ENCODE measurements at places on chromosomes 5 and 9.

DNA sequence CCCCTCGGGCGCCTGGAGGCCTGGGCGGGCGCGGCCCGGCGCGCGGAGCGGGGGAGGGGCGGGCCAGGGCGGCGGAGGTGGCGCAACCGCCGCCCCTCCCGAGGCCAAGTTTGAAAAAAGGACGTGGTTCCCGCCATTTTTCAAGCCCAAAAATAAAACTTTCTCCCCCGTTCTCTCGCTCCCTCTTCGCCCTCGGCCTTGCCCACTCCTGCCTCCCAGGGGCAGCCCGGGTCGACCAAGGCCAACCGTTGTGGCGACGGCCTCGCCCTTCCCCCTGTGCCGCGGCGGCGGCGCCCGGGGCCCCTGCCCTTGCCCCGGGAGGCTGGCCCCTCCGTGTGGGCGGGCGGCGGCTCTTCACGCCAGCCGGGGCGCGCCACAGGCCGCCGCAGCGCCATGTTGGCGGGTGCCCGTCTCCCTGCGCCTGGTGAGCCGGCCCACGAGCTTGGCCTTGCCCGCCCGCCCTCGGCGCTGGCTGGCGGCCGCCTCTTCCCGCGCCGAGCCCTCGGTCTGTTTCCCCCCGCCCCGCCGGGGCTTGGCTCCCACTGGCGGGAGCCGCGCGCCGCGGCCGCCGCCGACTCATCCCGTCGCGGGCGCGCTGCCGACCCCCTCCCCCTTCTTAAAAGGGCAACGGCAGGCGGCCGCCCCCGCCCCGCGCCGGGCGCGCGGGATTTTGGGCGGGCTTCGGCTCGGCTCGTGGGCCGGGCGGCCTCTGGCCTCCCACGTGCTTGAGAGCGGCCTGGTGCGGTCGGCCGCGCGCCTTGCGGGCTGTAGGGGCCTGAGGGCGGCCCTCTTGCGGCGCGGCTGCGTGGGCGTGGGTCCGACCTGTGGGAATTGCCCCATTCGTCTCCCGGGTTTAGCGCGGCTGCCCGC is 1.3 kb downstream of the ANP32B start:
- DNase-seq = peak; percentile 84
- H3K27me3 ChIP-seq = no peaks in the 10 kb centered on the region
- peak overlapping the region; percentile 54 for H3K4me3 ChIP-seq
- H3K4me1 ChIP-seq = no peaks in the 10 kb centered on the region

GRCh38 chr9:69086312-69086711 is 50.8 kb downstream of the FXN start:
- H3K4me1 ChIP-seq = no peaks in the 10 kb centered on the region
- no peak for DNase-seq
- no peaks in the 10 kb centered on the region for H3K36me3 ChIP-seq
- no peak overlapping the region for H3K4me3 ChIP-seq
- H3K27ac ChIP-seq = no peak overlapping the region

GRCh38 chr9:86407022-86407421 is 52.8 kb upstream of the TUT7 start:
- no peaks in the 10 kb centered on the region for H3K27me3 ChIP-seq
- H3K36me3 ChIP-seq = no peaks in the 10 kb centered on the region
- no peaks in the 10 kb centered on the region for H3K4me1 ChIP-seq
- DNase-seq = peak; percentile 26
- peak overlapping the region; percentile 73 for H3K27ac ChIP-seq

DNA sequence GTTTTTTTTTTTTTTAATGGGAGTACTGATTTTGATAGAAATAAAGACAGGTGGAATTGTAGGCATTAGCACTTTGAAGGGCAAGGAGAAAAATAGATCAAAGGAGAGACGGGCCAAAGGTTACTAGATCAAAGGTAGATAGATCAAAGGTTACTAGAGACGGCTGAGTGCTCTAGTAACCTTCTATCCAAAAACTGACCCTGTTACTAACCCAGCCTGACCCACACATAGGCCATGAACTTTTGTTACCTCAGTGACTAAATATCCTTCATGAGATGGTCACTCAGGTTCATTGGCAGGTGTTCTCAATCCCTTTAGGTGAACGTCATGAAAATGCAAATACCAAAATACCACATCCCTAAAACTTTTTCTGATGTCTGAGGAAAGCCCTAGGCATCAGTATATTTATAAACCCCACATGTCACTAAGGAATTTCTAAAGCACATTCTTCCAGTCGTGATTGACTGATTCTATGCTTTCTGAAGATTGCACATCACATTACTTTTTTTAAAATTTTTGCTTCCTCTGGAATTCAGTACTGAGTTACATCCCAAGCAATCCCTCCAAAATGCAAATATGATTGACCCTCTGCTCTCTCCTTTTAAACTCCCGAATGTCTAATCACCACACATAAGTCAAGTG is 772.7 kb downstream of the BRINP1 start:
- H3K27me3 ChIP-seq = no peaks in the 10 kb centered on the region
- no peak overlapping the region for H3K4me3 ChIP-seq
- H3K27ac ChIP-seq = no peak overlapping the region
- H3K36me3 ChIP-seq = no peaks in the 10 kb centered on the region
- H3K4me1 ChIP-seq = no peaks in the 10 kb centered on the region
- no peak for DNase-seq

DNA sequence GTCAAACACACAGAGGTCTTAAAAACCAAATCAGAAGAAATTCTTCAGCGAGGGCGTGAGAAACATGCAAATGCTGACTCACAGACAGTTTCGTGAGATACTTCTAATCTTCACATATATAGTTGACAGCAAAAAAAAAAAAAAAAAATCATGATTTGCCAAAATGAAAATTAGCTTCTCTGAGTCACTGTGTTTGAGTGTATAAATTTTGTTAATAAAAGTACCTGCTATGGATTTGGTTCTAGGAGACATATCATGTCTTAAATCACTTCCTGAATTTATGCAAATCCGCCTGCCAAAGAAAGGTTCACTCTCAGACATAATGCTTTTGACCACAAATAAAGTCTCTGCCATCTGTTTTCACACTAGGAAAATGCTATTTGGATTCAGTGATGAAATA is 114.3 kb downstream of the SLC1A3 start:
- no peak for DNase-seq
- H3K4me1 ChIP-seq = no peaks in the 10 kb centered on the region
- no peaks in the 10 kb centered on the region for H3K36me3 ChIP-seq
- no peak overlapping the region for H3K4me3 ChIP-seq
- H3K27ac ChIP-seq = no peak overlapping the region

GRCh38 chr5:100855937-100856430 is 47.1 kb downstream of the ST8SIA4 start:
- H3K4me1 ChIP-seq = no peaks in the 10 kb centered on the region
- no peak for DNase-seq

DNA sequence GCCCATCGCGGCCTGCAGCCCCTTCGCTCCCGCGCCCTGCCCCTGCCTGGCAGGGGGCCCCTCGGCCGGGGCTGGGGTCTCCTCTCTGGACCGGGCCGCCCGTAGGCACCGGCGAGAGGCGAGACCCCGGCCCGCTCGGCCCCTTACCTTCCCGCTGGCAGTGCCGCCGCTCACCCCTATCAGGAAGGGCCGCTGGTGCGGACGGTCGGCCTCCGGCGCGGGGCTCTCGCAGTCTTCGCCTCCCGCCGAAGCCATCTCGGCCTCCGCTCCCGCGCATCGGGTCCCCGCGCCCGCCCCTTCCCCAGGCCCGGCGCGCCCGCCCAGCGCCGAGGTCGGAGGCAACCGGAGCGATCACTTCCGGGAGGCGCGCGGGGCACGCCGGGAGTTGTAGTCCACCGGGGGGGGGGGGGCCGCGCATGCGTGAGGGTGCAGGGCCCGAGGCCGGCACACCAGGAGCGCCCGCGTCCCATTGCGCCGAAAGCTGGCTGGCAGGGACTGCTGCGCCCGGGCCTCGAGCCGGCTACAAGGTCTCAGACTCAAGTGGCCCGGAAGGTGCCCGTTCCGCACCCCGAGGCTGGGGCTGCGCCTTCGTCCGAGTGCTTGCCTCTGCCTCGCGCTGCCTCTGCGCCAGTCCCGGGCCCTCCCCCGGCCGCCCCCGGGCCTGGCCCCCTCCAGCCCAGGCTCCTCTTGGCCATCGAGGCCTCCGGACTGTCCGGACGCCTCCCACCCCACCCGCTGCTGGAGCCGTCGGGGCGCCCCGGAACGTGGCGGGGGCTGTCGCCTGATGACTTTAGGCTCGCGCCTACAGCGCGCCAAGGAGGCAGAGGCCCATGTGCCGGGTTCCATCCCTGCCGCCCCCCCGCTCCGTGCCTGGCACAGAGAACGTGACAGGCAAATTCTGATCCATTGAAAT is at the start of gene UCK1:
Gene UCK1, minus strand, starts transcription at position 344 of the 913 bp plus-strand sequence. Its CDS starts 89 bp downstream, at position 255.
- H3K36me3 ChIP-seq = no peaks in the 10 kb centered on the region
- peak; percentile 72 for DNase-seq
- H3K27ac ChIP-seq = peak within 1 kb of the TSS; percentile 91
- peak within 1 kb of the TSS; percentile 47 for H3K4me3 ChIP-seq

DNA sequence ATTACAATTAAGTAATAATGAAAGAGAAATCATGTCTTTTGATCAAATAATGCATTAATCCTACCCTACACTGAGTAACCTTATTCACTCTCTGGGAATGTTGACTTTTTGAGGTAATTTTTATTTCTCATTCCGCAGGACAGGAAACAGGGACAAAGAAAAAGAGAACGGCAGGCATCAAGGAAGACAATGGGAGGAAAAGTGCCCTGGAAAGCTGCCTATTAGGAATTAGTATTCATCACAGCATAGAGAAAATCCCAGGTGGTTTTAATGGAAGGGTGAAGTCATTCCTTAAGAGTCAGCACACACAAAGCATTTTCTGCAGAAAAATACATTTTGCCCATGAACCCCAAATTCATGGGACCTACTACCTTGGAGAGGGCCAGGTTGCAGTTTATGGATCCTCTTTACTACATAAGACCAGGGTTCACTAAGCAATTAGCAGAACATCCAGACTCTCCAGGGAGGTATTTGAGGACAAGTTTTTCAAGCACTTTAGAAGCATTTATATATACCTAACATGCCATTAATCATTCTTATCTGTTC is 9.4 kb downstream of the FSTL4 start:
- no peak overlapping the region for H3K27ac ChIP-seq
- no peak overlapping the region for H3K4me3 ChIP-seq
- H3K4me1 ChIP-seq = no peaks in the 10 kb centered on the region
- no peak for DNase-seq
- no peaks in the 10 kb centered on the region for H3K27me3 ChIP-seq

DNA sequence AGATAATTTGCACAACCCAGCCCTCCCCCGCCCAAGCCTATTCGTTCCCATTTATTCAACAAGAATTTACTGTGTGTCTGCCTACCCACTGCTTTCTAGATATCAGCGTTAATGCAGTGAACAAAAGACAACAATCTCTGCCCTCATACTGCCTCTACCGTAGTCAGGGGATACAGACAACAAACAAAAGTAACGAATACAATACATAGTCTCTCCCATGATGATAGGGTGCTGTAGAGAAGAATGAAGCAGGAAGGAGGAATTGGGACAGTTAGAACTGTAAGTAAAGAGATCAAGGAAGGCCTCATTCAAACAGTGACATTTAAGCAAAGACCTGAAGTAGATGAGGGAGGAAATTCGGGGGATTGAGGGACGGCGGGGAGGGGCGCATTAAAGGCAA is 1.7 kb downstream of the GFM2 start:
- peaks cover 14% of the 10 kb centered on the region for H3K4me1 ChIP-seq
- H3K36me3 ChIP-seq = no peaks in the 10 kb centered on the region
- H3K27ac ChIP-seq = no peak overlapping the region
- H3K27me3 ChIP-seq = no peaks in the 10 kb centered on the region

GRCh38 chr9:105418588-105419500 is 29.0 kb upstream of the FSD1L start:
- no peak overlapping the region for H3K27ac ChIP-seq
- H3K4me1 ChIP-seq = no peaks in the 10 kb centered on the region
- no peaks in the 10 kb centered on the region for H3K27me3 ChIP-seq
- no peaks in the 10 kb centered on the region for H3K36me3 ChIP-seq
- no peak overlapping the region for H3K4me3 ChIP-seq

- H3K36me3 ChIP-seq = no peaks in the 10 kb centered on the region
- H3K4me1 ChIP-seq = no peaks in the 10 kb centered on the region
- no peaks in the 10 kb centered on the region for H3K27me3 ChIP-seq
- DNase-seq = no peak
- H3K27ac ChIP-seq = no peak overlapping the region
Observed at GRCh38 chr5:25850581-25850980, 1187.8 kb downstream of the CDH9 start.

DNA sequence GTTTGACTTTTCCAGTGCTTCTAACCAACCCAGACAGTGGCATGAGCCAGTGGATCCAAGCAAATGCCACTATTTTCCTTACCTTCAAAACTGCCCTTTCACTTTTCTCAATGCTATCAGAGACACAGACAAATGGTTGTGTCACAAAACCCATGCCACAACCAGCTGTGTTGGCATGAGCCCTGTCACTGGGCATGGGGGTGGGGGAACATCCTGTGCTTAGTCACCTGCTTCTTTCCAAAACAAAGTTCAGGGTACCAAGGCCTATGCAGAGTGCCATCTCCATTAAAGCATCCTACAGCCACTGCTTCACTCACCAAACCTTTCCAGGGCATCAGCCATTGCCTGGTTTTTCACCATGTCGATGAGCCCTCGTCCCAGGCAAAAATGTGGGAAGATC is 30.1 kb downstream of the NIPSNAP3B start:
- no peak overlapping the region for H3K4me3 ChIP-seq
- H3K36me3 ChIP-seq = no peaks in the 10 kb centered on the region
- H3K4me1 ChIP-seq = no peaks in the 10 kb centered on the region
- H3K27me3 ChIP-seq = no peaks in the 10 kb centered on the region
- no peak overlapping the region for H3K27ac ChIP-seq

- H3K4me1 ChIP-seq = no peaks in the 10 kb centered on the region
- no peaks in the 10 kb centered on the region for H3K36me3 ChIP-seq
- DNase-seq = no peak
- H3K27ac ChIP-seq = no peak overlapping the region
- H3K4me3 ChIP-seq = no peak overlapping the region
- no peaks in the 10 kb centered on the region for H3K27me3 ChIP-seq
Observed at GRCh38 chr9:38416461-38416860, 7.8 kb downstream of the IGFBPL1 start.

DNA sequence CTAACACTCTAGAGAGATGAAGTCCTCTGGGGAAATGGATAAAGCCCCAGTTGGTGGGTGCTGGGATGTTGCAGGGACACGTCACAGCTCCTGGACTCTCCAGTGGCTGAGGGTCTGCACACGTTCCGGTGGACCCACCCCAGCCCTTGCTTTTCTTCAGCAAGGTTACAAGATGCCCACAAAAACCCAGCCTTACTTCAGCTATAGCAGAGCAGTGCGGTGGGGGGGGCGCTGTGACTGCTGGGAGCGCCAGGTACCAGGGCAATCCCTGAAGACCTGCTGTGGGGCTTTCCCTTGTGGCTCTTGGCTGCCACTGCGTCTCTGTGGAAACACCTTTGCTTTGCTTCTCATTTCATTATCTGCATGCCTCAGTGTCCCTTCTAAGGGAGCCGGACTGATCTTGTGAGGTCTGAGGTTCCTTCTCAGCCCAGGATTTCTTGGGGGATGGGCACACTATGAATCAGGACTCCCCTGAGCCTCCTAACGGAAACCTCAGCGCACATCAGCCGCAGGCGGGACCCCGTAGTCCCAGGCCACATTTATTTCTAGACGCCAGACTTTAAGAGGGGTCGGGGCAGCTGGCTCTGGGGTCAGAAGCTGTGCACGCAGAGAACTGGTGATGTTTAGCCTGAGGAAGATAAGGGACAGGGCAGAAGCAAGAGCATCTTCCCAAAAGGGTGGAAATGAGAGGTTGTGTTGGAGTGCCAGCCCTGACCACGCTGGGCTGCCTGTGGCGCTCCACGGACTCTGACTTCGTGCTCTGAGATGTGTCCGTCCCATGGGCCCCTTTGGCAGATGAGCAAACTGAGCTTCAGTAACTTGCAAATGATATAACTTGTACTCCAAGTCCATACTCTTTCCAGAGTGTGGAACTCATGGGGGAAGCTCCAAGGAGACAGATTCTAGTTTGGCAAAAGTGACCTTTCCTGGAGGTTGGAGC is 106.8 kb downstream of the WNK2 start:
- H3K36me3 ChIP-seq = no peaks in the 10 kb centered on the region
- no peaks in the 10 kb centered on the region for H3K4me1 ChIP-seq
- DNase-seq = no peak
- no peaks in the 10 kb centered on the region for H3K27me3 ChIP-seq
- no peak overlapping the region for H3K4me3 ChIP-seq

All from uterus (tissue), 4 donors.